ENCODE measurements at places on chromosomes 11 and 22.

- DNase-seq, result no peak
Observed at GRCh38 chr11:73963861-73964260, 13.0 kb downstream of the DNAJB13 start.

GRCh38 chr22:17269607-17270261, 50.5 kb upstream of the ADA2 start:
- DNase-seq, result no peak

- DNase-seq, result no peak
Observed at GRCh38 chr11:19963697-19964387, 196.4 kb downstream of the DBX1 start.

DNA sequence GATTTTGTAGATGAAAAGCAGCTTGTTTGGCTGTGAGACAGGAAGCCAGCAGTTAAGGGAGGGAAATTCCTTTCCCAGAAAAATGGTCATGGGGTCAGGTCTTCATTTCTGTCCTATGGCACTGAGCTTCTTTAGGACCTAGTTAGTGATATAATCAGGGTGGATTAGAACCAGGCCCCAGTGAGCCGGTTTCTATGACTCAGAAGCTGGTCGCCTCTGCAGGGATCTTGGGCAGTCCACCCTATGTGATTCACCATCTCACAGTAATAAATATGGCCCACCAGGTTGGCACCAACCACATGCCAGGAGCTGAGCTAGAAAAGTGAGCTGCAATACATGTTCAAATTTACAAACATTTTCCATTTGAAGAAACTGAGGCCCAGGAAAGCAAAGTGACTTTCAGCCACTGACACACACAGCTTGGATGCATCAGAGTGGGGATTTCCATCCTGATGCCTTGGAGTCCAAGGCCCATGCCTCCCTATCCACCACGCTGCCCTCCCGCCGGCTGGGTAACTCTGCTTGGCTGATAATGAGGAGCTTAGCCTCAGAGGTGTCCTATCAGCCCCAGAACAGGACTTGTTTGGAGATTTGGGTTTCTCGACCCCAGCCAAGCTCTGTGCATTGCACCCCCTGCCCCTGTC, 42.0 kb downstream of the CD82 start:
- DNase-seq, result no peak

GRCh38 chr11:7439746-7440320, 45.5 kb upstream of the OLFML1 start:
- no peak for DNase-seq

- DNase-seq, result no peak
Observed at GRCh38 chr11:46315783-46316563, 31.3 kb upstream of the DGKZ start.

DNA sequence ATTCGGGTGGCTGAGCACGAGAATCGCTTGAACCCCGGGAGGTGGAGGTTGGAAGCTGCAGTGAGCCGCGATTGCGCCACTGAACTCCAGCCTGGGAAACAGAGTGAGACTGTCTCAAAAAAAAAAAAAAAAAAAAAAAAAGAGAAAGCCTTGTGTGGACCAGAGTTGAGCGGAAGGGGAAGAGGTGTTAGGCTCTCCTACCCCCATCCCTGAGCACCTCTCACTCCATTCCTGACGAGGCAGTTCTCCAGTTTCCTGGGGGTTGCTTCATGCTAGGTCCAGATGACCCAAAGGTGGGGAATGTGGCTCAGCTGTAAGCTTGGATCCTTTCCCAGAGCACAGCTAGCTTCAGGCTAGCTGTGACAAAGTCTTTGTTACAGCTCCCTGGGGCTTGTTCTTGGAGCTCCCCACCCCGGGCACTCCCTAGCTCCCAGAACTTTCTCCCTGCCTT, 8.8 kb upstream of the DNAL4 start:
- DNase-seq, result no peak

DNA sequence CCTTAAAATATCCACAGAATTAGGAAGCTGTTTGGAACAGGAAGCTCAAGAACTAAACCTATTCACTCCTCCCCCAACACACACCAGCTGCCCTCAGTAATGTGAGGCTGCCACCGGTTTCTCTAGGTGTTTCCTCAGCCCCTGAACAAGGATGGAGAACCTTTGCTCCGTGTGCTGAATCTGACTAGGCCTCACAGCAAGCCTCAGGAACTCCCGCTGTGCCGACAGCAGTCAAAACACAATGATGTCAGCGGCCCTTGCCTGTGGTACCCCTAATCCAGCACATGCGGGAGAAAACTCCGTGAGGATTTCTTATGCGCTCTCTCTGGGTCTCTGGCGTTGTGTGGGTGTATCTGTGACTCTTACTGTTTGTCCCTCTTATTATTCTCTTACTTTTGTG, 153.3 kb downstream of the EFCAB6 start:
- no peak for DNase-seq

DNA sequence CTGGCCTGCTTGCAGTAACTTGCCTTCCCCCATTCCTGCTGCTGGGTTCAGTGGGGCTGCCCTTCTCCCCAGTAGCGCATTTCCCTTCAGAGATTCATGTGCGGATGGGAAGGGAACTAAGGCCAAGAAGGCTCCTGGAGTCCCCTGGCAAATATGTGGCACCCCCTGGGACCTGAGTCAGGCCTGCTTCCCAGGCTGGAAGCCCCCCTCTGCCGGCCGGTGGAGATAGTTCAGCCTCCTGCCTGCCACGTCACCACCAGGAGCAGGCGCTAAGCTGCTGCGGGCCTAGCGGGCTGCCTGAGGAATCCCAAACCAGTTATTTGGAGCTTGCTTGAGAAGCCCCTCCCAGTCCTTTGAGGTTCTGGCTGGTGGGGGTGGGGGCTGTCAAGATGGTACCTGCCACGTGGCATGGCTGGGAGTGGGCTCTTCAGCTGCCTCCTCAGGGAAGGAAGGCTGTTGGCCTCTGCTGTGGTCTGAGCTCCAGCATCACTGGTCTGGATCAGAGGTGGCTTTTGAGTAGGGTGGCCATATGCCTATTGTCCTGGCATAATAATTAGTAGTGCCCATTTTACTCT, 2.0 kb downstream of the SERPINH1 start:
- DNase-seq, result no peak

GRCh38 chr11:22785251-22785650, 44.4 kb downstream of the SVIP start:
- DNase-seq, result no peak

DNA sequence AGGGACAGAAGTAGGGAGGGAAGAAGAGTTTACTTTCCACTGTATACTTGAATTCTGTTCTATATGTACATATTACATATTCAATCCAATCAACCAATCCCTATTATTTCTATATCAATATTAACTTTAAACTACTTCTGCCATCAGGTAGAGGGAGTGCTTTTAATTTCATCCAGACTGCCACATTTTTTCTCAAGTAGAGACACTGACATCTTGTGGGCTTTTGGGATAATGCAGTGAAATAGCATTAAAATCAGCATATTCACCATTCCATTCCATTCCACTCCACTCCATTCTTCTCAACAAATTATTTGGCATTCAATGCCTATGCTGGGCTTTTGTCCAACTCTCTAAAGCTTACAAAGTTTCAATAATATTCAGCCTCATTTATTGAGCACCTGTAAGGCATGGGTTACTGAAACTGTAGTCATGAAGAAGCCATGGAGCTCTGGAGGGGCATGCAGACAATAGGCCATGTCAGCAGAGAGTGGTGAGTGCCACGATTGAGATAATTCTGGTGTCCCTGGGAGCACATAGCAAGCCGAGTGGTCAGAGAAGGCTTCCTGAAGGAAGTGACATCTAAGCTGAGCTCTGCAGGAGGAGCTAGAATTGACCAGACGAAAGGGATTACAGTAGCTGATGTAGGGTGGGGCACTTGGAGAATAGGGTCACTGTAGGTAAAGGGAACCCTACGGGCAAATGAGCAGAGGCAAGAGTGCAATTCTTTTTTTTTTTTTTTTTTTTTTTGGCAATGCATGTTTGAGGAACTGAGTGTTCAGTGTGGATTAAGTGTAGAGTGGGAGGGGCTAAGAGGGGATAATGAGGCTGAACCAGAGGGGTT, 12.8 kb upstream of the CLPB start:
- DNase-seq, result no peak

- DNase-seq, result no peak
Observed at GRCh38 chr11:35853971-35854370, 89.9 kb upstream of the LDLRAD3 start.

- no peak for DNase-seq
Observed at GRCh38 chr11:7321473-7322450, 70.1 kb downstream of the SYT9 start.

GRCh38 chr11:98600103-98600502, 420.6 kb upstream of the CNTN5 start:
- no peak for DNase-seq

DNA sequence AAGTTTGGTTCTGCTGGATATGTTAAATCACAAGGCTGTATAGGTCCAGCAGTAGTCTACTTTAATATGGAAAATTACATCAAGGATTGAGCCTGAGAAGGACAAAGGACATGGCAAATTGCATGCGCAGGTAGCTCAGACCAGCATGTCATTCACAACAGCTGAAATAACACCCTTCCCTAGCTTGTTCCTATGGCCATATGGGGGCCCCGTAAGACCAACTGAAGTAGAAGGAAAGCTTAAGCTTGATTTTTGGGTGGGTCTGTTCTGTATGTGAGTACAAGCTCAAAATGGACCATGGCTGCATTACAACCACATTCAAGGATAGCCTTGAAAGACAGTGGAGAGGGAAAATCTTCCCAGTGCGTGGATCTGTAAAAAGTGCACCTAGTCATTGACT, 20.6 kb upstream of the PDE3B start:
- no peak for DNase-seq

- no peak for DNase-seq
Observed at GRCh38 chr11:107006076-107006833, 12.0 kb downstream of the GUCY1A2 start.

DNA sequence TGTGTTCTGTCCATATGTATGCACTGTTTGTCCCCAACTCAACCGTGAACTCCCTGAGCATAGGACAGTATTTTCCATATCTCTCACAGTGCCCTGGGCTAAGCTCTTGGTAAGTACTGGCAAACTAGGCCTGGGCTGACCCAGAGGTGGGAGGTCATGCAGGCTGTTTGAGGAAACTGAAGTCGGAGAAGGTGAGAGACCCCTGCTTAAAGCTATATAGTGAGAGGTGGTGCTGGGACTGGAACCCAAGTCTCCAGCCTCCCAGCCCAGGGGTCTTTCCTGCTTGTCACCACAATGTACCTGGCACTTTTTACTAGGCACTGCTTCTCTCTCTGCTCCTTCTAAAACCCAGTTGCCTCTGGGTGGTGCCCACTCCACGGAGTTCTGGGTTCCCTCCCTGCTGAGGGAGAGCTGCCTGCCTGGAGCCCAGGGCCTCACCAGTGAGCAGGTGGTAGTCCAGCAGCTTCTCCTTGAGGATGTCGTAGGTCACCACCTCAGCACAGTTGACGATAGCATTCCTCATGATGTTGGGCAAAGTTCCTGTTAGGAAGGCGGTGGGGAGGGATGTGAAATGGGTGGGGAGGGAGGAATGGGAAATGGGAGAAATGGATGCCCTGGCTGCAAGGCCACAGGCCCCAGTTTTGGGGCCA, 4.7 kb downstream of the UCP3 start:
- DNase-seq, result no peak

GRCh38 chr11:95443386-95443785, 212.4 kb upstream of the SESN3 start:
- DNase-seq, result no peak

GRCh38 chr11:70327717-70328116, 57.2 kb downstream of the PPFIA1 start:
- no peak for DNase-seq

- DNase-seq, result no peak
Observed at GRCh38 chr22:37241351-37242142, 2.5 kb downstream of the RAC2 start.

- DNase-seq, result no peak
Observed at GRCh38 chr11:77873345-77873744, 52.4 kb downstream of the AAMDC start.

DNA sequence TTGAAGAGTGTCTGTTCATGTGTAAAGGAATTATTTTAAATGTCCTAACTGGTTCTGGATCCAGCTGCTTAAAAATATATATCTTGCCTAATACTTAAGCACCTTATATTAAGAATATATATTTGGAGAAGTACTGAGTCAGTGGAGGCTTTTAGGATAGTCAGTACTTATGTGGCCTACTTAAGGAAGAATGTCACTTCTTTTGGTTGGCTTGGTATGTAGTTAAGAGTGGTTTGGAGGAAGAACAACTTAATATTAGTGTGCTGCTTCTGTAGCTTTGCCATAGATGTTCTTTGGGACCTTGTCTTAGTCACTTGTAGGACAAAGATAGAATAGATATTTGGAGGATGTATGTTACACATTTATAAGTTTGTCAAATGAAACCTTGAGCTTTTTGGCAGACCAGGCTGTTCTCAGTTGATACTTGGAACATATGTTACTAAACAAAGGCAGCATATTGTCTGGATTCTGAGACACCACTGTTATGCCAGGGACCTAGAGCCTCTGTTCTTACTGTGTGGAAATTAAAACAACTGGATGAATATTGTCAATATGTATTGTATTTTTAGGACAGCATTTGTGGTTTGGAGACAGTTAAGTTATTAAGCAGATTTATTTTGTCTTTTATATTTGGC, 4.9 kb downstream of the HIPK3 start:
- no peak for DNase-seq

DNA sequence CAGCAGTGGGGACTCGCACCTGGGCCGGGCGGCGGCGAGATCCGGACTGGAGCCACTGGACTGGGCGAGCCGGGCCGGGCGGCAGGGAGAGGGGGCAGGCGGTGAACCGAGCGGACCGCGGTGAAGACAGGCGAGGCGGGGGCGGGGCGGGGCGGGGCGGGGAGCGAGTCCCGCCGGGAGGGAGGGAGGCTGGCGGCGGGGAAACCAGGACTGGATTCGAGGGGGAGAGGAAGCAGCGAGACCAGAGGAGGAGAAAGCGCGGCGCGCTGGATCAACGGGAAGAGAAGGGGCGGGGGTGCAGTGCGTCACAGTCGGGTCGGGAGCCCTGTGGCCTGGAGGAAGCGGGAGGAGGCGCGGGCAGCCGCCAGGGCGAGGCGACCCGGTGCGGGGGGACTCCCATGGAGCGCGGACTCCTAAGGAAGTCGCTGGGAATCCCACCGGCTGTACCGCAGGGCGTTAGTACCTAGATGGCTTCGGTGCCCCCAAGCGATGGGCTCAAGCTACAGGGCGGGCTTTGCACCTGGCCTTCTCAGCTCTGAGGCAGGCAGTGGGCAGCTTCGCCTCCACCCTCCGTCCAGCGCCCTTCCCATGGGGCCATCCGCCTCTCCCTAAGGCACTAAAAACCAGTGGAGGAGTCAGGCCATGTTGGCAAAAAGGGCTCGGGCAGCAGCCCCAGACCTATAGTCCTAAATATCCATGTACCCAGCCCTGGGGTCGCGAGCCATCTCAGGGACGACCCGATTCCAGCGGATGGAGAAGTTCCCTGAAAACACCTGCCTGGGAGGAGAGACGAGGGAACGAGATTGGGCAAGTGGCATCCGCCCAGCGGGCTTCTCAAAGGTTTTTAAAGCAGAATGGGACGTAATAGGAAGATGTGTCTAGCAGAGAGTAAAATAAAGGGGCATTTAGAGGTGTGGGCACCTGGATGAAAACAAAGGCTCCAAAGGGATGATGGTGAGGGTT, at the start of gene TMEM121B:
Gene TMEM121B, minus strand, starts transcription at position 128 of the 963 bp plus-strand sequence. CDS start 233 bp downstream, outside the sequence.
- DNase-seq, result no peak

- DNase-seq, result no peak
Observed at GRCh38 chr22:50542416-50542927, 3.2 kb upstream of the KLHDC7B start.

GRCh38 chr11:78659326-78660270, 84.9 kb upstream of the NARS2 start:
- DNase-seq, result no peak

Measured in right renal cortex interstitium (tissue), 3 donors.